ENCODE measurements at places on chromosomes 1 and 21.

- no peak for DNase-seq
Observed at GRCh38 chr21:26847002-26847401, 1.8 kb upstream of the ADAMTS1 start.

DNA sequence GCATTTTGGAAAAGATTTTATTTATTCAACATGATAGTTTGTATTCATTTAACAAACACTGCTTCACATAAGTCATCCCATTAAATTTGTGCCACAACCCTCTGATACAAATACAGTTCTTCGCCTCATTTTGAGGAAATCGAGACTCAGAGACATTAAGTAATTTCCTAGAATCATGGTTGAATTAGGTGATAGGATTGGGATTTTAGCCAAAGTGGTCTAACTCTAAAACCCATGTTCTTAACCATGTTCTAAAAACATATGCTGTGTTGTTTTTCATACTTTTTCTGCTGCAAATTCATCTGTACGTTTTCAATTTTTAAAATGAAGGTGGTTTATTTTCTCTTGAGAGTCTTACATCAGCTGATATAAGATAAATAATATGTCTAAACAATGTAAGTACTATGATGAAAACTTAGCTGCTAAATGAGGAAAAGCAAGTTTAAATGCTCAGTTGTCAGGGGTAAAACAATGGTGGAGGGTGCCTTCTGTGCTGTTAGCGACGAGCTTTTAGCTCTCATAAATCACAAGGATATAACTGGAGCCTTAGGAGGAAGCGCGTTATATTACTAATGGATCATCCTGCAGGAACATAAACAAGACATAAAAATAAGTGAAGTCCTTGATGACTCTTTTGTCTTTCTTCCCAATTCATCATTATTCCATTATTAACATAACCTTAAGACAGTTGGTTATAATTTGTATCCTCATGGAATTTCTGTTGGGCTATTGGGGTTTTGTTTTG is 97.7 kb downstream of the CACHD1 start:
- no peak for DNase-seq

- no peak for DNase-seq
Observed at GRCh38 chr1:176066709-176067108, 140.4 kb downstream of the COP1 start.

DNA sequence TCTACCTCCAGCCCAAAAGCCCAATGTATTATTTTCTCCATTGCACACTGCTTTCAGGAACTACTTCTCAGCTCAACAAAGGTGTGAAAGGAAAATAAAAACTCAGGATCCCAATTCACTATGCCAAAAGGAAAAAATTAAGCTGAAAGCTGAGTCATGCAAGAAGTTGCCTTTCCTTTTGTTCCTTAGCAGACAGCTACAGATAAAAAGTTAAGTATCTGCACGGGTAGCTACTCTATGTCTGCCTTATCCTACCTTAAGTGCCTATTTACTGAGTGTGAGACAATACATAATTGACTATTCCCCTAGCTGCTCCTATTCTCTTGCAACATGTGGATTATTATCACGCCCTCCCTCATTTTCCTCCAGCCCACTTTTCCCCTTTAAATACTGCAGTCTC is 84.1 kb downstream of the ADCY10 start:
- no peak for DNase-seq

DNA sequence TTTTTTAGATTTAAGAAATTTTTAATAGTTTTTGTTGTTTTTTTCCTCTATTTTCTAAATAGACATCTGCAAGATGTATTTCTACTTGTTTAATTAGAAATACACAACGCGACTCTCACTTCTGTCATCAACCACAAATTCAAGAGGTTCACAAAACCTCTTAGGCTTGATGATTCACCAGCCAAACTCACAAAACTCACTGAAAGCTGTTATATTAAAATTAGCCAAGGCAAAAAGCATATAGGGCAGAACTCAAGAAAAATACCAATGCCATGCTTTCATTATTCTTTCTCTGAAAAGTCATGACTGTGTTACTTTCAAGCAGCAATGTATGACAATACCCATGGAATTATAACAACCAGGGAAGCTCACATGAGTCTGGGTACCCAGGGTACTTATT is 487.0 kb upstream of the RGS18 start:
- DNase-seq: no peak

- DNase-seq: no peak
Observed at GRCh38 chr1:207031016-207031415, 1.5 kb downstream of the C1orf116 start.

DNA sequence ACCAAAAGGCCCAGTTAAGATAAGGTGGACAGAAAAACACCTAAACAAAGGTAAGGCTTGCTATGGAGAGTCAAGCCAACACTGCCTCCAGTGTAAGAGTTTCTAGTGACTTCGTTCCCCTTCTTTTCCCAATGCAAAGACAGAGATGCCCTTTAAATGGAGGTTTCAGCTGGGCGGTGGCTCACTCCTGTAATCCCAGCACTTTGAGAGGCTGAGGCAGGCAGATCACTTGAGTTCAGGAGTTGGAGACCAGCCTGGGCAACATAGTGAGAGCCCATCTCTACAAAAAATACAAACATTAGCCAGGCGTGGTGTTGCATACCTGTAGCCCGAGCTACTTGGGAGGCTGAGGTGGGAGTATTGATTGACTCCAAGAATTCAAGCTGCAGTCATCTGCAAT is 24.0 kb upstream of the COL6A1 start:
- no peak for DNase-seq

- DNase-seq: no peak
Observed at GRCh38 chr1:162703708-162704107, 71.4 kb downstream of the DDR2 start.

DNA sequence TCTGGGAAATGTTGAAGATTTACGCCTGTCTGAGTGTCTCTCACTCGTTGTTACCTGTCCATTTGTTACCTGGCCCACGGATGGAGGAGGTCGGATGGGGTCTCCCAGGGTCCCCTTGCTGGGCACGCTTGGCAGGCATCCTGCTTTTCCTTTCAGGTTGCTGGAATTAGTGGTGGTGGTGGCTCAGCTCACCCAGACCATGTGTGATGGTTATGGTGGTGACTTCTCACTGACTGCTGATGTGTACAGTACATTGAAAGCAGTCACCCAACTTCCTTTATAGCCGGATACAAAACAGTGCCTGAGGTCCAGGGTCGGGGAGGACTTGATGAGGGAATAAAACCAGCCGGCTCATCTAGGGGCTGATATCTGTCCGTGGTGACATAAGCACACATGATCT is 19.5 kb downstream of the MAPKAPK2 start:
- no peak for DNase-seq

- no peak for DNase-seq
Observed at GRCh38 chr1:211688421-211688820, 13.0 kb upstream of the NEK2 start.

- DNase-seq: no peak
Observed at GRCh38 chr1:88701275-88701674, 17.2 kb downstream of the PKN2 start.

DNA sequence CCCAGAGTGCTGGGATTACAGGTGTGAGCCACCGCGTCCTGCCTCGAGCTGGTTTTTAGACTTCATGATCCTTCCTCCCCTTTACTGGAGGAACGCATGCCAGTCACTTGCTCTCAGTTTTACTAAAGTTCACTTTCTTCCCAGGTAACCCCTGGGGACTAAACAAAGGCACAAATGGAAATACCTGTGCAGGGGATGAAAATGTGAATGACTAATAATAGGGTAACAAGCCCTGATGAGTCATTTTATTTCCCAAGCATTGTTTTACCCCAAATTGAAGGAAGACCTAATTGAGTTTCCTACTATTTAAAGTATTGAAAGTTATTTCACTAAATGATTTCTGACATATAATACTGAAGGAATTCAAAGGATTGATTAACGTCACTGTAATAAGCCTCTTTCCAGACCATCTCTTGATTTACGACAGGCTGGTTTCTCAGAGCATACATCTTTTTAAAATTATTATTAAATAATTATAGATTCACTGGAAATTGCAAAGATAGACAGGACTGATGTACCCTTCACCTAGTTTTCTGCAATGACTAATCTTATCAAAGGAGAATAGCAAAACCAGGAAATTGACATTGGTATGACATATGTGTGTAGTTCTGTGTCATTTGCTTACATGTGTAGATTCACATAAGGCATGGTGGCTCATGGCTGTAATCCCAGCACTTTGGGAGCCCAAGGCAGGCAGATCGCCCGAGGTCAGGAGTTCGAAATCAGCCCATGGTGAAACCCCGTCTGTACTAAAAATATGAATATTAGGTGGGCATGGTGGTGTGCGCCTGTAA is 53.2 kb upstream of the SOD1 start:
- DNase-seq: no peak

GRCh38 chr1:151537112-151537511 is 3.0 kb upstream of the TUFT1 start:
- DNase-seq: no peak

- no peak for DNase-seq
Observed at GRCh38 chr1:235938709-235939479, 72.2 kb upstream of the LYST start.

- no peak for DNase-seq
Observed at GRCh38 chr1:10765734-10766478, 30.5 kb downstream of the CASZ1 start.

DNA sequence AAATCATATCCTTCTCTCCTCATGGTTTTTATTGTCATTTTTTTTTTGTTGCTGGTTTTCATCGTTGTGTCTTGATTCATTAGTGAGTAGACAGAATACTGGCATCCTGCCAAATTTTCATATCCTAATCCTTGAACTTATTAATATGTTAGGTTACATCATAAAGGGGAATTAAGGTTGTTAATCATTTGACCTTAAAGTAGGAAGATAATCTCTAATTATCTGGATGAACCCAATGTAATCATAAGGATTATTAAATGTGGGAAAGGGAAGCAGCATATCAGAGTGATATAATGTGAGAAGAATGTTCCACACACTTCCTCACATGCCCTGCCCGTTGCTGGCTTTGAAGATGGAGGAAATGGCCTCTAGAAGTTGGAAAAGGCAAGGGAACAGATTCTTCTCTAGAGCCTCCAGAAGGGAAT is 299.7 kb downstream of the HMCN1 start:
- no peak for DNase-seq

DNA sequence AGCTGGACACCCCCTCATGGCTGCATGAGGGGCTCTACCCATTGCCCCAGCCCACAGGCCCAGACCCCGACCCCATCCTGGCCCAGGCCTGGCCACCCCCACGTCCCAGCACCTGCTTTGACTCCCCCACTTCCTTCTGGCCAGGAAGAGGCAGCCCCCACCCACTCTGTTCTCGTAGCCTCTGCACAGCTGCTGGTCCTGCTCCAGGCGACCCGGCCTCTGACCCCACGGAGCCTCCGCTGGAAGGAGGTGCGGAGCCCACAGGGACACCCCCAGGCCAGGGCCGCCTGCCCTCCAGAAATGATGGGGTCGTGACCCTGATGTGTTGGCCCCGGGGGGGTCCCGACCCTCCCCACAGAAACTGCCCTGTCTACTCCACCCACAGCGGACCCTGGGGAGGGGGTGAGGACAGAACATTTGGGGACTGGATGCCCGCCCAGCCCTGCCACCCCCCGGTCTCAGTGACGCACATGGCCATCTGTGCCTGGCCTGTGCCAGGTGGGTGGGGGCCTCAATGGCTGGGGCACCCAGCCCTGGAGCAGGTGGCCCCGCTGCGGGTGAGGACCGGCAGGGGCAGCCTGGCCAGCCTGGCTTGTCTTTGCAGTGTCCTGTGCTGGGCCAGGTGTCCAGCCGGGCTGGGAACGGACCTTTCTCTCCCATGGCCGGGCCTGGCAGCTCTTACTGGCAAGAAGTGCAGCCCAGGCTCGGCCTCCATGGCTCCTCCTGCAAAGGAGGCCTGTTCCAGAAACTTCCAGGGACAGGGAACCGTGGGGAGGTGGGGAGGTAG is 78.6 kb downstream of the MORN1 start:
- no peak for DNase-seq

DNA sequence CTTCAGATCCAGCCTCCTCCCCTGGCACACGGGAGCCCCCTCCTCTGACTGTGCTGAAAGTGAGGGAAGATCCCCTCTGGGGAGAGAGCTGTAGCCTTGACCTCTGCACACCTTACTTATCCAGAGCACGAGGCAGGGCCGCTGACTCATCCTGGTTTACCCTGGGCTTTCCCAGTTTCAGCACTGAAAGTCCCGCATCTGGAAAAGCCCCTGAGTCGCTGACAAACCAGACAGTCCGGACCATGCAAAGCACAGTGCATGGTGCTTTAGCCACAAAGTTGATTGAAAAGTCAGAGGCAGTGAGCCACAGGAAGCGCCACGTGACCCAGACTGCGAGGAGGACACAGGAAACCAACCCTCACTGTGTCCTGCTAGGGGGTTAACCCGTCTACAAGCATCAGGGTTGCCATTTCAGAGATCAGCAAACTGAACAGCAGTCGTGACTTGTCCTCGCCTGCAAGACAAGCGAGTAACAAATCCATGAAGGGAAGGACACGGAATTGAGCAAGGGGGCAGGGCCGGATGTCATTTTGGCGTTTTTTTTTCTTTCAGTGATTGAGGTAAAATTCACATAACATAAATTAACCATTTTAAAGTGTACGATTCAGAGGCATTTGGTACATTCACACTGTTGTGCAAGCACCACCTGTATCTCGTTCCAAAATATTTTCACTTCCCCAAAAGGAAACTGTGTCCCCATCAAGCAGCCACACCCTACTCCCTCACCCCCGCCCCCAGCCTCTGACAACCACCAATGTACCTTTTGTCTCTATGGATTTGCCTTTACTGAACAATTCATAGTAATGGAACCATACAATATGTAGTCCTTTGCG is 19.9 kb upstream of the IFNGR2 start:
- DNase-seq: peak; percentile 44

DNA sequence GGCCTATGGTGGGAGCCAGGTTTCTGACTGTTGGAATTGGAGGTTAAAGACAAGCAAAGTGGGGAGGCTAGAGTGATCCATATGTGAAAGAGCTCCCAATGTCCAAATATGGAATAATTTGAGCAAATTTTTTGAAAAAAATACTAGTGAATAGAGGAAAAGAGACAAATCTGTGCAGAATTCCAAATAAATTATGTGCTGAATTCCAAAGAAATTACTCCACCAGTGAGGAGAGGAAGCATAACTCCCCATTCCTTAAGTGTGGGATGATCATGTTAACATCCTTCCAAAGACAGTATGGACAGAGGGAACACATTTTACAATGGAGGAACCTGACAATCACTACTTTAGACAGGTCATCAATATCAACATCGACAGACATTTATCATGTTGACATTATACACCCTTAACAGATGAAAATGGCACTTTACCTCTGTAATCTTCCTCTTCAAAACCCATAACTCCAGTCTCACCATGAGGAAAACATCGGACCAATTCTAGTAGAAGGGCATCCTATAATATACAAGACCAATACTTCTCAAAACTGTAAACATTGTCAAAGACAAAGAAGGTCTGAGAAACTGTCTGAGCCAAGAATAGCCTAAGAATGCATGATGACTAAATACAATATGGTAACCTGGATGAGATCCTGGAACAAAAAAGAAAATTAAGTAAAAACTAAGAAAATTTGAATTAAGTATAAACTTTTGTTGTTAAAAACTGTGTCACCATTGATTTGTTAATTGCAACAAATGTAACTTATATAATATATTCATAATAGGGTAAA is 71.5 kb upstream of the RGS4 start:
- no peak for DNase-seq

DNA sequence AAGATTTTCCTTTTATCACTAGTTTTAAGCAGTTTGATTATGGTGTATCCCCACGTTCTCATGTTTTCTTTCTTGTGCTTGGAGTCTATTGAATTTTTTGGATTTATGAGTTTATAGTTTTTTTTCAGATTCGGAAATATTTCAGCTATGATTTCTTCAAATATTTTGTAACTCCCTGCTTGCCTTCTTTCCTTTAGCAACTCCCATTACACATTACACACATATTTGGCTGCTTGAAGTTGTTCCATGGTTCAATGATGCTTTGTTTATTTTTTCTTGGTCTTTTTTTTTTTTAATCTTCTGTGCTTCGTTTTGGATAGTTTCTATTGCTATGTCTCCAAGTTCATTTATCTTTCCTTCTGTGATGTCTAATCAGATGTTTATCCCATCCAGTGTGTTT is 48.5 kb upstream of the WARS2 start:
- no peak for DNase-seq

Data from stimulated activated CD8-positive, alpha-beta memory T cell treated with anti-CD3 and anti-CD28 coated beads, Interleukin-4, amount 100 ng/mL, for 1 hour (primary cell).